ENCODE measurements at places on chromosomes 4 and X. TPM values are rescaled to one million over a fixed set of nuclear protein-coding genes. Genes with fewer than 3 reads are reported as not detected.

STBD1 gene
- polyA plus RNA-seq, result 42.5 TPM

HSFX3 gene
- polyA plus RNA-seq, result not detected

SMIM43 gene
- not detected for polyA plus RNA-seq

TBCK gene
- 9.4 TPM for polyA plus RNA-seq

TLL1 gene
- polyA plus RNA-seq, result 0.05 TPM

RPGR gene
- 1.7 TPM for polyA plus RNA-seq

CT45A5 gene
- not detected for polyA plus RNA-seq

POF1B gene
- 0.22 TPM for polyA plus RNA-seq

SLC25A43 gene
- polyA plus RNA-seq, result 4.5 TPM

NCBP2L gene
- polyA plus RNA-seq, result 0.24 TPM

TCEAL5 gene
- polyA plus RNA-seq, result not detected

SSX1 gene
- not detected for polyA plus RNA-seq

DNA sequence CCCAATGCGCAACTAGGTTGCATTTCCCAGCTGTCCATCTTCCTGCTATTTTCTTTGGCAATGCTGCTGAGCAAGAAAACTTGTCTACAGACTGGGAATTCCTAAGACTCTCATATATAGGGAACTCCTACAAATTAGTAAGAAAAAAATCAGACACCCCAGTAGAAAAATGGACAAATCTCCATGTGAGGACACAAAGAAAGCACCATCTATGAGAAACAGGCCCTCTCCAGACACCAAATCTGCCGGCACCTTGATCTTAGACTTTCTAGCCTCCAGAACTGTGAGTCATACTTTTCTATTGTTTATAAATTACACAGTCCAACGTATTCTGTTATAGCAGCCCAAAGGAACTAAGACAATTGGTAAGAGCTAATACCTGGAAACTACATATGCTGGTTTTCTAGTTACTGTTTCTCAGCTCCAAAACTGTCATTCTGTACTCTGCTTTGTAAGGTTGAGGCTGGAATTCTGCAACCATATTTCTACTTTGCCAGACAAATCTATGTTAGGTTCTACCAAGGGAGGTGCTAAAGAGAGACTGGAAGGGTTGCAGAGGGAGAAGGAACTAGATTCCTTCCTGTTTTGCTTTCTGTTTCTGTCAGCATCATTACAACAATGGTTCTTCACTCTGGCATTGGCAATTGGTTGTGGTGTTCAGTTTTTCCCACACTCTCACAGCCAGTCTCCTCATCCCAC lies 35.7 kb upstream of the FAM241A start:
- no peak overlapping the region for H3K27ac ChIP-seq
- H3K27me3 ChIP-seq, result no peaks in the 10 kb centered on the region
- no peak for DNase-seq
- H3K4me1 ChIP-seq, result no peaks in the 10 kb centered on the region
- no peaks in the 10 kb centered on the region for H3K36me3 ChIP-seq

- no peaks in the 10 kb centered on the region for H3K36me3 ChIP-seq
- peaks cover 5% of the 10 kb centered on the region for H3K27me3 ChIP-seq
Measured at GRCh38 chr4:41752081-41752836, 3.7 kb upstream of the PHOX2B start.

- no peaks in the 10 kb centered on the region for H3K27me3 ChIP-seq
- peaks cover 3% of the 10 kb centered on the region for H3K4me1 ChIP-seq
- H3K4me3 ChIP-seq, result no peak overlapping the region
- peak; percentile 33 for DNase-seq
Measured at GRCh38 chrX:100447655-100448397, 37.8 kb upstream of the PCDH19 start.

DNA sequence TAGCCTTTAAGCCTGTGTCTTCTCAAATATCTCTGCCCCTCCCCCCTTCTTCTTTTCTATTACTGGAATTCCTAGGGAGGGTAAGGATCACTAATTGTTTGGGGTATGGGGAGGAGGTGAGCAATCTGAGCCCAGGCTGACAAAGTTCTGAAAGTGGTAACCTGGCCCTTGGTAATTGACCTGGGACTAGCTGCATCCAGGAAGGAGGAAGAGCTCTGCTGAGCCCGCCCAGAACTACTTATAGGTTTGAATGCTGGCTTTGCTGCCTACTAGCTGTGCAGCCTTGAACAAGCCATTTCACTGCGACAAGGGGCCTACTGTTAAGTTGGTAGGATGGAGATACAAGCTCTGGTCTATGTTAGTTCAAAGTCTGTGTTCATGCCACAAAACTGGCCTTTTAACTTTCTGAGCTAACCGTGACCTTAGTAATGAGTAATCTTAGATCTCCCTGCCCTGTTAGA lies 37.8 kb downstream of the DGKK start:
- peaks cover 9% of the 10 kb centered on the region for H3K27me3 ChIP-seq
- H3K4me1 ChIP-seq, result no peaks in the 10 kb centered on the region
- H3K36me3 ChIP-seq, result no peaks in the 10 kb centered on the region
- DNase-seq, result no peak
- no peak overlapping the region for H3K4me3 ChIP-seq

- no peaks in the 10 kb centered on the region for H3K27me3 ChIP-seq
- peaks cover 2% of the 10 kb centered on the region for H3K4me1 ChIP-seq
- H3K4me3 ChIP-seq, result no peak overlapping the region
- H3K36me3 ChIP-seq, result no peaks in the 10 kb centered on the region
Measured at GRCh38 chr4:7132249-7132648, 60.1 kb upstream of the SORCS2 start.

DNA sequence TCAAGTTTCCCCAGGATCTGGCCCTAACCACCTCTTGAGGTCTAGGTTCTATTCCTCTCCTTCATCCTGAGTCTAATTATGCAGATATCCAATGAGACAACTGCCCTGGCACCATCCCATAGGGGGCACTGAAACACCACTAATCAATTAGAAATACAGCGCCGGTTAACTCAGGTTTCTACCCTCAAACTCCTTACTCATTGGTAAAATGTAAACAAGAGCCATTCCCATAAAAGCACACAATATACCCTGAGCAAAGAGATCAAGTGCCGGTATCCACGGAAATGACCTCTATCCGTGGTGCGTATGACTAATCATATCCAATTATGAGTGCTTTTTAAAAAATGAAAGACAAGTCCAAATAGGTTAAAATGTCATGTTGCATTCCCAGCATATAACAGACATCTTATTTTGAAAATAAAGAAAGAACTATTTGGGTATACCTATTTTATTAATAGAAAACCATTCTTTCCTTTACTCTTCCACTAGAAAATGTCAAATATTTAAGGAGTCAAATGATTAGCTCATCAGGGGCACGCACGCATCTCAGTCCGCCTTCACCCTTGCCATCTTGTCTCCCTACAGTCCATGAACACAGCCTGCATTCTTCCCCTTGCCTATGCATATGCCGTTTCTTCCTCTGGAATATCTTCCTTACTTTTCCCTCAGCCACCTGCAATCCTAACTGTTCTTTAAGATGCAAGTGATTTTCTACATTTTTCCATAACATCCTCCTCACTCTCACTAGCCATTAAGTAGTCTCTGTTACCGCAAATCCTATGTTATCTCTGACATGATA lies 141.1 kb downstream of the MAML3 start:
- no peak overlapping the region for H3K27ac ChIP-seq
- peaks cover 5% of the 10 kb centered on the region for H3K4me1 ChIP-seq
- peak; percentile 40 for DNase-seq

DNA sequence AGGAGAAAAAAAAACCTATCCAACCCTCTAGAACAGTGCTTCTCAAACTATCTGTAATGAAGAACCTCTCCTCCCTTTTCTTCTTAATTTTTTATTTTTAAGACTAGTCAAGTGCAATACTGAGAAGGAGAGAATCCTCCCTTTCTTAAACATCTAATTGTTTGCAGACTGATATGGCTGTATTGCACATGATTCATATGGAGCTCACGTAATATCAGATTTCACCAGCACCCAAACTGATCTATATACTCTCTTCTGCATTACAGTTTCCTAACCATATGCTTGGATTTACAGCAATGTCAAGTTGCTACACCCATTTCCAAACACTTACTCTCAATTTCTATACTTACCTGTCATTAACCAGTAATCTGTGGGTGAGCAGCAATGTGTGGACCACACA lies 9.5 kb downstream of the PRMT9 start:
- H3K27me3 ChIP-seq, result no peaks in the 10 kb centered on the region
- H3K36me3 ChIP-seq, result no peaks in the 10 kb centered on the region
- H3K27ac ChIP-seq, result no peak overlapping the region
- no peak for DNase-seq
- H3K4me1 ChIP-seq, result no peaks in the 10 kb centered on the region

GRCh38 chr4:8905773-8906667 lies 34.4 kb upstream of the HMX1 start:
- H3K4me3 ChIP-seq, result no peak overlapping the region
- no peak overlapping the region for H3K27ac ChIP-seq
- no peaks in the 10 kb centered on the region for H3K36me3 ChIP-seq

DNA sequence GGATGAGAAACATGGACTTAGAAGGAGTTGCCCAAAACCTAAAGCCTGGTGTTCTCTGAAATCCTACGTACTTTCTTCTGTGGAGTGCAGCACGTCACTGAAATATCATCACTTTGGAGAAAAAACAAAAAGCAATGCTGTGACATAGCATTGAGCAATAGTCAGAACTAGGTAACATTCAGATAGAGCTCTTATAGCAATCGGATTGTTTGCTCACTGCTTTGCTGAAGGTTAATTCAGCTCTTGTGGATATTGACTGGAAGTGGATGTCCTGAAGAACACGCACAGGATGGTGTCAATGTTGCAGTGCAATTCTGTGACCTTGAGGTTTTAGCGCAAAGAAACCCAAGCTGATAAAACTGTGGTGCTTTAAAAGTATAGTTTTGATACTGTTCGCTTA lies 114.2 kb upstream of the GRXCR1 start:
- DNase-seq, result no peak
- H3K4me1 ChIP-seq, result no peaks in the 10 kb centered on the region
- H3K27ac ChIP-seq, result no peak overlapping the region
- H3K36me3 ChIP-seq, result no peaks in the 10 kb centered on the region
- H3K27me3 ChIP-seq, result no peaks in the 10 kb centered on the region

- H3K27ac ChIP-seq, result peak overlapping the region; percentile 20
- peaks cover 10% of the 10 kb centered on the region for H3K36me3 ChIP-seq
- H3K4me1 ChIP-seq, result peaks cover 20% of the 10 kb centered on the region
- no peak for DNase-seq
- H3K27me3 ChIP-seq, result no peaks in the 10 kb centered on the region
- peak overlapping the region; percentile 93 for H3K4me3 ChIP-seq
Measured at GRCh38 chr4:4289597-4289940, 385 bp downstream of the LYAR start.

- no peaks in the 10 kb centered on the region for H3K36me3 ChIP-seq
- DNase-seq, result no peak
- no peaks in the 10 kb centered on the region for H3K4me1 ChIP-seq
Measured at GRCh38 chr4:173802662-173803022, 272.6 kb upstream of the HAND2 start.

DNA sequence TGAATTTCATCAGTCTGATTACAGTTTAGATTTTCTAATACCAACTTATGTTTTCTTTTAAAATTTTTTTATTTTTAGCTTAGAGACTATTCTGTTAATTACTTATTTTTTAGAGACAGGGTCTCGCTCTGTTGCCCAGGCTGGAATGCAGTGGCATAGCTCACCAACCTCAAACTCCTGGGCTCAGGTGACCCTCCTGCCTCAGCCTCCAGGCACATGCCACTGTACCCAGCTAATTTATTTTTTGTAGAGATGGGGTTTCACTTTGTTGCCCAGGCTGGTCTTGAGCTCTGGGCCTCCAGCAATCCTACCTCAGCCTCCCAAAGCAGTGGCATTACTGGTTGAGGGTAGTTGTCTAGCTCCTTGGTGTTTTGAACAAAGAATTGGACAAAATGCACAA lies 102.0 kb downstream of the KLHL8 start:
- no peak for DNase-seq
- H3K4me3 ChIP-seq, result no peak overlapping the region
- no peaks in the 10 kb centered on the region for H3K27me3 ChIP-seq
- H3K36me3 ChIP-seq, result peaks cover 24% of the 10 kb centered on the region
- peaks cover 40% of the 10 kb centered on the region for H3K4me1 ChIP-seq
- H3K27ac ChIP-seq, result no peak overlapping the region

- no peak overlapping the region for H3K4me3 ChIP-seq
- H3K36me3 ChIP-seq, result no peaks in the 10 kb centered on the region
- no peaks in the 10 kb centered on the region for H3K27me3 ChIP-seq
- DNase-seq, result no peak
Measured at GRCh38 chr4:129164243-129164642, 68.3 kb downstream of the C4orf33 start.

DNA sequence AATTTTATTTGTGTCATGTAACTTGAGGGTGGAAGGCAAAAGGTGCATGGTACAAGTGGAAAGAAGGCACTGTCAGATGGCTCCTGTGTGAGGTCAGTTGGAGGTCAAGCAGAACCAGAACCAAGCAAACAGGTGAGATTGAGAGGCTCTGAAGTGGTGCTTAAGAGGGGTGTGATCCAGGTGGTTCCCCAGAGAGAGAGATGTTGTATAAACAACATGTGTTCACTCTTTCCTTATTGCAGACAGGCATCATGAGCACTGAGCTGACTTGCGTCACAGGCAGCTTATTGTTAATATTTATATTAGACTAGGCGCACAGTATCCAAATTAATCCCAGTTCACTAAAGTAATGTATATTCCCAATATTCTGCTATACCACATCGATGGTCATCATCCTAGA lies 56.8 kb downstream of the CXCL13 start:
- no peaks in the 10 kb centered on the region for H3K36me3 ChIP-seq
- H3K27ac ChIP-seq, result no peak overlapping the region
- no peak overlapping the region for H3K4me3 ChIP-seq

DNA sequence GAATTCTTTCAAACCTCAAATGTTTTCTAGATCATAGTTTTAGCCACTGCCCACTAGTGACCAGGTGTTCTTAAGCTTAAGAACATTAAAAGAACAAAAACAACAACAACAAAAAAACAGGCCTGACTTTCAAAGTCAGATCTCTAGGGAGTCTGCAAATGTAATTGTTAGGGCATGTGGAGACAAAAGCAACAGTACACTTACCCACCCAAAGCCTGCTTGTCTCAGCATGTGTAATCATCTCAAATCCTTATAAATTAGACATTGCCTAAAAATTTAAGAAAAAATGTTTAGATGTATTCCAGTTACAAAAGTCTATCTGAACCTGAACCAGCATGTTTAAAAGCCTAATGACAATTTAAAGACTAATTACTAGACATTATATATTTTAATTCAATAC lies 79.9 kb downstream of the SLC7A11 start:
- no peaks in the 10 kb centered on the region for H3K36me3 ChIP-seq
- no peak for DNase-seq
- H3K27ac ChIP-seq, result no peak overlapping the region
- no peaks in the 10 kb centered on the region for H3K27me3 ChIP-seq
- H3K4me3 ChIP-seq, result no peak overlapping the region

DNA sequence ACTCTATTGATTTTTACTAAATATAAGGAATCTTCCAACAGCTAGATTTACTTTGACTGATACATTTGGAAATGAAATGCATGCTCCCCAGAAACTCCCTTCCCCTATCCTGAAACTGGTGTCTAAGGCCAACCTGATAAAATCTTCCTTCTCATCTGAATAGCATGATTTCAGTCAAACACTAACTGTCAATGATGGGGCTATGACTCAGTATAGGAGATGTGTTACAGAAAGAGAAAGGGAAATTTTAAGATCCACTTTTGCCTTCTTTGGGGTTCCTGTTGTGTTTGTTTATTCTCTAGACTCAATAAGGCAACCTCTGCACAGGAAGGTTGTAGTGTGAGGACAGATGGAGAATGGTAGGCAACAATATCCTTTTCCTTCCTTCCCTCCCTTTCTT lies 160.7 kb downstream of the MOSPD2 start:
- no peak overlapping the region for H3K4me3 ChIP-seq
- H3K27ac ChIP-seq, result no peak overlapping the region
- no peak for DNase-seq
- no peaks in the 10 kb centered on the region for H3K36me3 ChIP-seq
- no peaks in the 10 kb centered on the region for H3K4me1 ChIP-seq
- no peaks in the 10 kb centered on the region for H3K27me3 ChIP-seq

All from liver (tissue), 10 donors.